ENCODE measurements at places on chromosomes 1 and 21.

DNA sequence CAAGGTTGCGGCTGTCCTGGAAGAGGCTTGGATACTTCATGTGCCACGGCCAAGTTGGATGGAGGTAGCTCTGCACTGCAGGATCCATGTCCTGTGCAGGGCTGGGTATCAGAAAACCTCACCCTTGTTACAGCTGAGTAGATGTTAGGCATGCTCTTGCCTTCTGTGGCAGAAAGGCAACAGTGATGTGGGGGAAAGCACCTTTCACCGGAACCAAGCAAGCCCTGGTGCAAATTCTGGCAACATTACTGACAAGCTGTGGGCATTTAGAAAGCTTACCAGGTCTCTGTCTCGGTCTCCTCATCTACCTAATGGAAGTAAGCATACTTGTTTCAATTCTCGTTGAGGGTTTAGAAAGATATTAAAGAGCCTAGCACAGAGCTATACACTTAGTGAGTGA is 14.5 kb upstream of the CDCA8 start:
- DNase-seq: no peak

GRCh38 chr1:18409609-18410237 is 71.0 kb upstream of the KLHDC7A start:
- DNase-seq: no peak

- no peak for DNase-seq
These were observed 216.0 kb downstream of the DYRK1A start for GRCh38 chr21:37582590-37582989.

GRCh38 chr21:16838331-16838730 is 674.5 kb upstream of the CXADR start:
- DNase-seq: no peak

DNA sequence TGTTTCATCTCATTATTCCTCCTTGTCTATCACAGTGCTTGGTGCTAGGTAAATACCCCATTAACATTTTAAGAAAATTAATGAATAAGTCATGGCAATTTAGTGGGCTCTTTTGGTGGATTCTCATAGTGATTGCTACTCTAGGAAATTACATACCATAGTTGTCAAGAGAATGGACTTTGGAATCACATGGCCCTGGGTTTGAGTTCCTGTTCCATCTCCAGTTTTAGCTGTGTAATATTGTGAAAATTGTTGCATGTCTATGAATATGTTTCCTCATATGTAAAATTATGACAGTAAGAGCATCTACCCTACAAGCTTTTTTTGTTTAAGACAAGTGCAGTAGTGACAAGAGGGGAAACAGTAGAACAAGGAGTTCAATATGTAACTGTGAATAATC is 20.7 kb downstream of the WDTC1 start:
- no peak for DNase-seq

GRCh38 chr1:185973645-185974044 is 239.5 kb downstream of the HMCN1 start:
- DNase-seq: no peak

- no peak for DNase-seq
These were observed 27.3 kb downstream of the CDCP2 start for GRCh38 chr1:54125386-54126070.

DNA sequence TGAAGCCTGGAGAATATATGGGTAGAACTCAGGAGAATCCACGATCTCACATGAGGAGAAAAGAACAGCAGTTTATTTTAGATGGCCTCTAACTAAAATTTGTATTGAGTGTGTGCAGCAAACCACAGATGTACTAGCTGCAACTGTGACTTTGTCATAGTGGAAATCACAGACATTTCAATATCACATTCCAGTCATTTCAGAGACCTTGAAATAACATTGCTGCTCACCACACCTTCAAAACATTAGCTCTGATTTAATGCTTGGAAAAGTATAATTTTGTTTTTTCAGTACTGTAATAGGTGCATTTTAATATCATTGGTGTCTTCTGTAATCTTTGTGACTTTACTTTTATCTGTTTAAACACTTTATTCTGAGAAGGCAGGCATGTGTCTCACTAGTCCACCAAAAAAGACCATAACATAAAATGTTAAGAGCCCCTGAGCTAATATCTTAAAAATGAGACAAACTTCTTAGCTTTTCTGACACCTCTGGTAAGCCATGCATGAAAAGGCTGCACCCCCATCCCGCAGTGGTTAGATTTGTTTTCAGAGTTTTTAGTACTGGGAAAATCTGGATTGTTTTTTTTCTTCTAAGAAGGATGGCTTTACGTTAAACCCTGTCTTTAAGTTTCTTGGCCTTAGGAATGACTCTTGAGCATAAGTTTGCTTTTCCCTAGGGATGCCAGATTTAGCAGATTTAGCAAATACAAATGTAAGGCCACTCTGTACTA is 30.1 kb downstream of the KCNJ15 start:
- DNase-seq: no peak

- no peak for DNase-seq
These were observed 5.8 kb upstream of the NDUFV3 start for GRCh38 chr21:42887326-42887725.

DNA sequence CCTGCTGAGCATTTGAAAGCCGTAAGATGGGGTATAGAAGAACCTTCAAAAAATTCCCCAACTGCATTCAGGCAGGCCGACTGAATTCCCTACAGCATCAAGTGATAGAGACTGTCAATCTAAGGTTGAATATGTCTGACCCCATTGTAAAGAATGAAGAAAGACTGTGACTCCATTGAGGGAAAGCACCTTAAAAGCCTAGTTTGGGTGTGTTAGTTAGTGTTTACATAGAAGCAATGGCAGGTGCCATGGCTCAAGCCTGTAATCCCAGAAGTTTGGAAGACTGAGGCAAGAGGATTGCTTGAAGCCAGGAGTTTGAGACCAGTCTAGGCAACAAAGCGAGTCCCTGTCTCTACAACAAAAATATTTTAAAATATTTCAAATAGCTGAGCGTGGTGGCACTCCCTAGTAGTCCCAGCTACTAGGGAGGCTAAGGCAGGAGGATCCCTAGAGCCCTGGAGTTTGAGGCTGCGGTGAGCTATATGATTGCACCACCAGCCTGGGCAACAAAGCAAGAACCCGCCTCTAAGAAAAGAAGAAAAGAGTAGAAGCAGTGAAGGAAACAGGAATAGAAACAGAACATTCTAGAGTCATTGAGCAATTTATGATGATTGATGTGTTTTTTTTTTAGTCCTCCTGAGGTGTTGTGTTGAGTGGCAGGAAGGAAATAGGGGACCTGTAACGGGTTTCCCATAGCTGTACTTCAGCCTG is 15.4 kb downstream of the POLR3GL start:
- no peak for DNase-seq

GRCh38 chr1:109822749-109823542 is 59.2 kb upstream of the EPS8L3 start:
- DNase-seq: no peak

- DNase-seq: no peak
These were observed 28.0 kb upstream of the EVA1B start for GRCh38 chr1:36351227-36351977.

- no peak for DNase-seq
These were observed 13.5 kb upstream of the PPP1R8 start for GRCh38 chr1:27816921-27817630.

DNA sequence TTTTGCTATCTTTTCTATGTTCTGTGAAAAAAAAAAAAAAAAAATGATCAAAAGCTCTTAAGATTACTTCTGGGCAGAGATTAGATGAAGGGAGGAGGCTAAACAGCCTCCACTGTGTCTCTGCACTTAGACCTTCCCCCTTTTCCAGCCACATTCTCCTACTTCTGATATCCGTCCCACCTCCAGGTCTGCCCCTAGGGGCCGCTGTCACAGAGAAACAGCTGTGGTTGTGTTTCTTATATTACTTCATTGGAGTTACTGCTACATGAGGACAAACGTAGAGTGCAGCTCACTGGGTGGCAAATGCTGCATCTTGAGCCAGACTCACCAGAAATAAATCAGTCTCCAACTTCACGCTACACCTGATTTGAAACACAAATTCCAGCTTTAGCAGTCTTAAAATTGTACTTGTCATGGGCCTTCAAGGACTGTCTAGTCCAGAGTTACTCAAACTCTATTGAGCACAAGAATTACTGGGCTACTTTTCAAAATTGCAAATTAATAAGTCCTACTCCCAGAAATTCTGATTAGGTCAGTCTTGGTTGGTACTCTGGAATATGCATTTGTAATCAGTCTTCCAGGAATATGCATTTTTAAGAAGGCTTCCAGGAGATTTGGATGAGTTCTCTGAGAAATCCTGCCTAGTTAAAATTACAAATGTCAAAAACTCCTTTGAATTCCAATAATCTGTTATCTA is 125.2 kb upstream of the PTBP2 start:
- no peak for DNase-seq

DNA sequence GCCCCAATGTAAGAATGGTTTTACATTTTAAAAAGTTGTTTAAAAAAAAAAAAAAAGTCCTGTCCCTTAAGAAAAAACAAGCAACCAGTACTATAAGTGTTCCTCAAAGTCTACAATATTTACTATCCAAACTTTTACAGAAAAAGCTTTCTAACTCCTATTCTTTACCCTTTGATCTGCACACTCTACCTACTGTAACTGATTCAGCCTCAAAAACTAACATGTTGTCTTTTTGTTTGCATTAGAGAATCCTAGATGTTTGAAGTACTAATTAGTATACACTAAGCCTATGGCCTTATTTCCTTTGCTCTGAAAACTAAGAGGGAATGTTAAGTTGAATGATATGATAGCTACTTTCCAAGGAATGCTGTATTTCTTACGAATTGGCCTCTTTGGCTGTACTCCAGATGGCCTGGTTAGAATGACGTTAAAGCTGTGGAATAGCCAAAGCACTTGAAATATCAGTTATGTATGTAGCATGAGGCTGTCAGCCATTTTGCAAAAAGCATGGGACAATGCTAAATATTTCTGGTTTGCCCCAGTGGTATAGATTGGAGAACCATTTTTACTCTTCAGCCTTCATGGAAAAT is 234.8 kb downstream of the GPR52 start:
- DNase-seq: no peak

- no peak for DNase-seq
These were observed 3.8 kb upstream of the LCE3A start for GRCh38 chr1:152626744-152627143.

DNA sequence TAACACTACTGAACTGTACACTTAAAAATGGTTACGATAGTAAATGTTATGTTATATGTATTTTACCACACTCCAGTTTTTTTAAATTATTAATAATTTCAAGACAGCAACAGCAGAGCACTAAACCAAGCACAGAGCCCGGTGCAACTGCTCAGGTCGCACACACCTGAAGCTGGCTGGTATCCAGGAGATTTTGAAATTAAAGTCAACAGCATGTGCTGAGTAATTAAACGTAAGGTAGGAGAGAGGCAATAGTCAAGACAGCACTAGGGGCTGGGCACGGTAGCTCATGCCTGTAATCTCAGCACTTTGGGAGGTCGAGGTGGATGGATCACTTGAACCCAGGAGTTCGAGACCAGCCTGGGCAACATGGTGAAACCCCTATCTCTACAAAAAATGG is 35.1 kb upstream of the SLC30A10 start:
- no peak for DNase-seq

DNA sequence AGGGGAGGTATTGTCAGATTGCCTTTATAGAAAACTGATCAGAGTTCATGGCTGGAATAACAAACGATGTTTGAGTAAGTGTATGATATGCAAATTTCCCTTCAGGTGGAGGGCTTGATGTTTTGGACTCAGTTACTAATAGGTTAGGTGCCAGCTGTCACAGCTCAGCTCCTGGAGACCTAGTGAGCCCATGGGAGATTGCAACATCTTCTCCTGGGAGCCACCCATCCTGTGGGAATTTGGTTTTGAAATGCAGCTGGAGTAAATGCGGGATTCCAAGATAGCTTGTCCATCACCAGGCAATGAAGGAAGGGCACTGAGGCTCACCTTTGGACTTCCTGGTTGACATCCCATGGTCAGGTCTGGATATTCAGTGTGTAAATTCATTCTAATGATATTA is 211.4 kb upstream of the NRIP1 start:
- DNase-seq: no peak

DNA sequence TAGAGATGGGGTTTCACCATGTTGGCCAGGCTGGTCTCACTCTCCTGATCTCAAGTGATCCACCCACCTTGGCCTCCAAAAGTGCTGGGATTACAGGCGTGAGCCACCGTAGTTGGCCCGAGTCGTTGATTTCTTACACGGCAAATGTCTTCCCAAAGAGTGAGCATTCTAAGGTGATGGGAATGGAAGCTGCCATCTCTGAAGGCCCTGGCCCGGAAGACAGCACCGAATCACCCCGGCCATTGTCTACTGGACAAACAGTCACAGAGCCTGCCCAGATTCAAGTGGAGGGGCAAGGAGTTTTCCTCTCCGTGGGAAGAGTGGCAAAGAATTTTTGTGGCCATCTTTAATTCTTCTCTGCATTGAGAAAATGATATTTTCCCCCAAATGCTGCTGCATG is 92.1 kb upstream of the AJAP1 start:
- DNase-seq: no peak

DNA sequence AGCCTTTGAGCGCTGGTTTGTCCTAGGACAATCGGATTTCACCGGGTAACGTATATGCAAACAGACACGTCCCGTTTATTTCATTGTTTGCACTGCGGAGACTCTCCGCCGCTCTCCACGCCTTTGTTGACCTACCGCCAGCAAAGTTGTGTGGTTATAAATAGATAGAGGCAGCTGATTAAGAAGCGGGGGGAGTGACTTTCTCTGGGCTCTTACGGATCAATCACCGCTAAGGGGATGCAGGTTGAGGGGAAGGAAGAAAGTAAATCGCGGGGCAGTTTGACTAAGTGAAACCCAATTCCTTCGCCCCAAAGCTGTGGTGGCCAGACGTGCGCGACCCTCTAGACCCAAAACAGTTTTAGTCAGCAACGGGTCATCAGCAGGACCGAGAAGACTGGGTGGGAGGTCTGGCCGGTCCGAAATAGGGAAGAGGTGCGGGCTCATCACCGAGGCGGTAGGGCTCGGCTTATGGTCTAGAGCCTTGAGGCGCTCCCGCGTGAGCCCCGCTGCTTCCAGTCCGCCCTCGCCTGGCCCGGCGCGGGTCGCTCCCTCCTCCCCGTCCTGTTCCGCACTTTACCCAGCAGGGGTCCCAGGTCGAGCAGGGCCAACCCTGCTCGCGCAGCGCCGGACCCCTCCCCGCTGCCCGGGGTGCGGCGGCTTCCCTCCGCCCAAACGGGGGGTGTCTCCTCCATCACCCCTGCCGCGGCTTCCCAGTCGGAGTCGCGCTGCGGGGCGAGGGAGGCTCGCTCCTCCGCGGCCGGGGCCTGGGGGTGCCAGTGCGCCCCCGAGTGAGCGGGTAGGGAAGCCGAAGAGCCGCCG is 120.8 kb upstream of the RRP15 start:
- no peak for DNase-seq

- no peak for DNase-seq
These were observed 5.2 kb downstream of the STRIP1 start for GRCh38 chr1:110039641-110040040.

GRCh38 chr1:87869567-87869966 is 540.9 kb downstream of the LMO4 start:
- no peak for DNase-seq

GRCh38 chr1:165849353-165850133 is 22.1 kb downstream of the UCK2 start:
- DNase-seq: no peak

GRCh38 chr21:36134803-36135390 is at the start of gene CBR3:
Gene CBR3, plus strand, starts transcription at chr21:36135079. Its CDS starts 114 bp downstream, at chr21:36135193.
- DNase-seq: no peak

Data from cerebellar nuclear complex (tissue), 1 donor.